Left cardiac atrium (tissue), 4 donors: ENCODE measurements at places on chromosomes 6 and 20.

DNA sequence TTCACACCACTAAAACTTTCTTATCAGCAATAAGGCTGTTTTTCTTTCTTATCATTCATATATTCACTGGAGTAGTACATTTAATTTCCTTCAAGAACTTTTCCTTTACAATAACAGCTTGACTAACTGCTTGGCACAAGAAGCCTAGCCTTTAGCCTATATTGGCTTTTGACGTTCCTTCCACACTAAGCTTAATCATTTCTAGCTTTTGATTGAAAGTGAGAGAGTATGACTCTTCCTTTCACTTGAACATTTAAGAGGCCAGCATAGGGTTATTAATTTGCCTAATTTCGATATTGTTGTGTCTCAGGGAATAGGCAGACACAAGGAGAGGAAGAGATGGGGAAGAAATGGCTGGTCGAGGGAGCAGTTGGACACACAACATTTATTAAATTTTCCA lies 23.6 kb downstream of the THEMIS start:
- no peak for DNase-seq

DNA sequence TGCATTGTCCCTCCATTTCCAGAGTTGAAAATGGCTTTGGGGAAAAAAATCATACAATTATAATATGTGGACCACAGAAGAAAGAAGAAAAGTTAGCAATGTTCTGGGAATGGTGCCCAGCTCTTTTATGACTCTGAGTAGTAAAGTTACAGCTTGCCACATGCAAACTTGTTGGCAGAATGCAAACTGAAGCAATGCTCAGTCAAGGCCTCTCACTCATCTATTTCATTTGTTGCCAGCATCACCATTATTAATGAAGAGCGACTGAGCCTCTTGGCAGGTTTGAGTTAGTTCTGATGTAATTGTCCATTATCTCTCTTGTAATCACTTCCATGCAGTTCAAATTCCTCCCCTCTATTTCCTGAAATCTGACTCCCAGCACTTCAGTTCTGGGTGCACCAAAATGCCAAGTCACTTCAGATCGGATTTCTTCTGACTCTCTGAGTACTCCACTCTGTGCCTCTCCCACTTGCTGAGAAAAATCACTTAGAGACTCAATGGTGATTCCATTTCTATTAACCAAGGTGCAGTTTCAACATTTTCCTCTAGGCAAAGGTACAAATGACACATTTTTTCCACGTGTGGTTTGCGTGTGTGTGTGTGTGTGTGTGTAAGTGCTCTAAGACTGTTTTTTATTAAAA lies 154.4 kb upstream of the STMND1 start:
- DNase-seq, result no peak

DNA sequence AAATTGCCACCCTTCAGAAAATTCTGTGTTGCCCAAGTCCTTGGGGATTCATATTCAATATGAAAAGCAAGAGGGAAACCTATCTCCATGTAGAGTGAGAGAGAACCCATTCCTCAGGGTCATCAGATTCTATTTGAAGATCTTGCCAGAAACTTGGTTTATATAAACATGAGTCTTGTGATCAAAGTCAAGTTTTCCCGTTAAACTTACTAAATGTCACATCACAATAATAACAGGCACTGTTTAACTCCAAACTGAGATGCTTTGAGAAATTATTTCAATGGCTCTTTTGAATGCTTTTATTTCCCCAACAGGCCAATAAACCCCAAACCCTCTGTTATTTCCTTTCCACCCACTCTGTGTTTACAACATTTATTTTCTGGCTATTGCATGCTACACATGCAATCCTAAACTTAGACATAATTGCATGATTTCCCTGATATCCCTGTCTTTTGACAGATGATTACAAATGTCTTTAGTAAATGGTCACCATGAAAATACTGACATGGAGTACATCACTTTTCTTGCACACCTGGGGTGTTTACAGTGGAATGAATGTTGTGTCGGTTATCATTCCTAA lies 31.1 kb upstream of the SSTR4 start:
- DNase-seq, result no peak

GRCh38 chr6:110597761-110598160 lies 121.3 kb upstream of the SLC22A16 start:
- no peak for DNase-seq
